ENCODE measurements at places on chromosomes 5 and 9.

DNA sequence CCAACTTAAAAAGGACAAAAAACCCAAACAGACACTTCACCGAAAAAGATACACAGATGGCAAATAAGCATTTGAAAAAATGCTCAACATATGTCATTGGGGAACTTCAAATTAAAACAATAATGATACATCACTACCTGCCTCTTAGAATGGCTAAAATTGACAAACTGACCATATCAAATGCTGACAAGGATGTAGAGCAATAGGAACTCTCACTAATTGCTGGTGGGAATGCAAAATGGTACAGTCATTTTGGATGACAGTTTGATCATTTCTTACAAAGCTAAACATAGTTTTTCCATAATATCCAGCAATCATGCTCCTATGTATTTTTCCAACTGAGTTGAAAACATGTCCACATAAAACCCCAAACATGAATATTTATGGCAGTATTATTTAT, 58.9 kb upstream of the RAPGEF6 start:
- no peak for DNase-seq

DNA sequence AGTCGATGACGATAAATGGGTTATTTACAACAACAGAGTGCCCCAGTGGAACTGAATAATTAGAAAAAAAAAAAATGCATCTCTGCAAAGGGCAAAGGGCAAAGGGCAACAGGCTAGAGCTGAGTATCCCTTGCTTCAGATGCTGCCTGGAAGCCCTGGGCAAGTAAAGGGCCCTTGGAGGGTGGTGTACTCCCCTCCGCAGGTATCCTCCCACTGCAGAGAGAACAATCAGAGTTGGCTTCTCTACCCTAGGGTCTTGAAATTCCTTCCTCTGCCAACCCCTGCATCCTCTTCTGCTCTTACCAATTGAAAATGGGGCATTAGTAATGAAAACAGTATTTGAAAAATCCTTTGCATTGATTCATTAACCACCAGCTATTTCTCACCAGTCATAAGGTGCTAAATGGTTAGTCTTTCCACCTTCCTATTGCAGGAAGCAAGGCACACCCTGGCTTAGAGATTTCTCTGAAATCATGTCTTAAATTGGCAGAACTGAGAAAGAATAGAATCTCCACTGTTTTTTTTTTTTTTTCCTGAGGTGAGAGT, 122.6 kb downstream of the SEMA6A start:
- no peak for DNase-seq

- peak; percentile 68 for DNase-seq
These were observed 3.7 kb downstream of the ECSCR start for GRCh38 chr5:139458580-139459407.

- no peak for DNase-seq
These were observed 139.7 kb upstream of the PITX1 start for GRCh38 chr5:135173662-135174290.

- DNase-seq: peak; percentile 77
These were observed 2.0 kb upstream of the APC start for GRCh38 chr5:112735702-112736101.

DNA sequence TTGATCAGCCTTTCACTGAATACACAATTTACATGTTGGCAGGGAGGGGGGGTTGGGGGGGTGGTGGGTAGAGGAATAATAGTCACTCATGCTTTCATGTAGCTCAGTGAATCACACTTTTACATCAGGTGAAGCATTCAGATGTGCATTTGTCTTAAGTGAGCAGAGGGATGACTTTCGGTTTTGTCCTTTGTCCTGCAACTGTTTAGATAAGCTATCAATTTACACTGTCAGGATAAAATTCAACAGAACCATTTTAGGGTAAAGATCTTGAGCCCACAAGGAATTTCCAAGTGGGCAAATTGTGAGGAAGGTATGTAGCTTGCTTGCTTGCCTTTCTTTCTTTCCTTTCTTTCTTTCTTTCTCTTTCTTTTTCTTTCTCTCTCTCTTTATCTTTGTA, 576.2 kb downstream of the MTRR start:
- no peak for DNase-seq

DNA sequence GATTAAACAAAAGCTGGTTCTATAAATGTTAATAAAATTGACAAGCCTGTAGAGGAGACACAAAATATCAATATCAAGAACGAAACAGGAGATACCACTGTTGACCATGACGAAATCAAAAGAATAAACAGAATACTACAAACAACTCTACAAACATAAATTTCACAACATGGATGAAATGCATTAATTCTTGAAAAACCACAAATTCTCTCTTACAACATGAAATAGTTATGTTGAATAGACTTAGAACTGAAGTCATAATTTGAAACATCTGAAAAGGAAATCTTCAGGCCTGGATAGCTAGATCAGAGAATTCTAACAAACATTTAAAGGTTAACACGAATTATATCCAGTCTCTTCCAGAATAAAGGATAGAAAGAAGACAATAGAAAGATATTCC, 6.9 kb upstream of the SPATA31C1 start:
- no peak for DNase-seq

DNA sequence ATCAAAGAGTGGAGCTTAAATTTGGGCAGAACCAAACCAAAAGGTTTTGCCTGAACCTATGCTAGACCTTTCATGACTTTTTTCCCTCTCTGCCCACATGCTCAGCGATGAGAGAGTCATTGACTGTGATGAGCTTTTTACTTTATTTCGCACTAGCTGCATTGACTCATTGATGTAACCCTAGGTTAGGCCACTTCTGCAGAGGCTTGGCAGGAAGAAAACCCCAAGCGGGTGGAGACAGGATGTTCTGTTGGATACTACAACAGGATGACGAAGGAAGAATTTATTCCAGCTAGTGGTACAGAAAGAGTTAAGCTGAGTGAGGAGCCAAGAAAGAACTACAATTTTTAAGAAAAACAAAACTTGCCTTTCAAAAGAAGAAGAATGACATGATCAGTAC, 18.4 kb downstream of the AGXT2 start:
- DNase-seq: no peak

- no peak for DNase-seq
These were observed 15.7 kb upstream of the CXCL14 start for GRCh38 chr5:135594416-135594960.

DNA sequence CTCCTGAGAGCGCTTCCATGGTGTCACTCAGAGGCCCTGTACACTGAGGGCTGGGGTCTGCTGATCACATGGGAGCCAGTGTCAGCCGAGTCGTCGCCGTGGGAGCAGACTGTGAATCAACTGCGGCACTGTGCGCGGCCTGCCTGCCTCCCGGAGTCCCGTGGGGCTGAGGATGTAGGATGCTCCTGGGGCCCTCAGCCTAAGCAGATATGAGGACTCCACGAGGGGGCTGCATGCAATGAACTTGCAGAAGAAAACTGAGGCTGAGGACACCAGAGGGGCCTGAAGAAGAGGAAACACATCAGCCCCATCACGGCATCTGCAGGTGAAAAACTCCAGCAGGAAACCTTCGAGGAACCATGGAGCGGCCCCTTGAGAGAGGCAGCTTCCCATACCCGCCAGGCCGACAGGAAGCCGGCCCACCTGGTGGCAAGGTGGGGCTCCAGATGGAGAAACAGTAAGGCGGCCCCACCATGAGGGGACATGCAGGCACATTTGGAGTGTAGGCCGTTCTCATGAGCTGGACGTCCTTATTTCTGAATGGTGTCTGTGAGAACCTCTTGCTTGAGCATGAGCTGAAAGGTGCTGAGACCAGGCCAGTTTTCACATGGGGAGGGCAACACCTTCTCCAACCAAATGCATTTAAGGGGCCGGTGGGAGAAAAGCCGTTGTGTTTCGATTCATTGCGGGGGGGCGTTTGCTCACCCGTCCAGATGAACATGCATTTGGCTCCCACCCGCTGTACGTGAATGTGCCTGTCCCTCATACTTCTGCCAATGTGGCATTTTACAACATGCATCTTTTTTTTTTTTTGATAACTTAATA, 35.2 kb upstream of the ADAMTS2 start:
- no peak for DNase-seq

GRCh38 chr9:124752967-124753366, 18.1 kb downstream of the NR6A1 start:
- DNase-seq: peak; percentile 54

- DNase-seq: no peak
These were observed 92.9 kb upstream of the PIK3R1 start for GRCh38 chr5:68122439-68123328.

DNA sequence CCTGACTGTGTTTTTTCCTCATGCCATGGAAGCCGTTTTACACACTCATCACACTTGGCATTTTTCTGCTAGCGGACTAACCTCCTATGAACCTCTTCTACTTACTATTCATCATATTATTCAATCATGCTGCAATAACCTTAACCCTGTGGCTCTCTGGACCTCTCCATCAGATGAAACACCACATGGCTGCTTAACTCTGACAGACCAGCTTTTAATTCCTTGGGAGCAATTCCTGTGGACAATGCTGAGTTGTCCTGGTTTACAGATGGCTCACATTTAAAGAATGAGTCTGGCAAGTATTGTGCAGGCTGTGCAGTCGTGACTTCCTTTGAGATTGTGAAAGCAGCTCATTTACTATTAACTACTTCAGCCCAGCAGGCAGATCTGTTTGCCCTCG, 9.0 kb downstream of the OR1J1 start:
- no peak for DNase-seq

DNA sequence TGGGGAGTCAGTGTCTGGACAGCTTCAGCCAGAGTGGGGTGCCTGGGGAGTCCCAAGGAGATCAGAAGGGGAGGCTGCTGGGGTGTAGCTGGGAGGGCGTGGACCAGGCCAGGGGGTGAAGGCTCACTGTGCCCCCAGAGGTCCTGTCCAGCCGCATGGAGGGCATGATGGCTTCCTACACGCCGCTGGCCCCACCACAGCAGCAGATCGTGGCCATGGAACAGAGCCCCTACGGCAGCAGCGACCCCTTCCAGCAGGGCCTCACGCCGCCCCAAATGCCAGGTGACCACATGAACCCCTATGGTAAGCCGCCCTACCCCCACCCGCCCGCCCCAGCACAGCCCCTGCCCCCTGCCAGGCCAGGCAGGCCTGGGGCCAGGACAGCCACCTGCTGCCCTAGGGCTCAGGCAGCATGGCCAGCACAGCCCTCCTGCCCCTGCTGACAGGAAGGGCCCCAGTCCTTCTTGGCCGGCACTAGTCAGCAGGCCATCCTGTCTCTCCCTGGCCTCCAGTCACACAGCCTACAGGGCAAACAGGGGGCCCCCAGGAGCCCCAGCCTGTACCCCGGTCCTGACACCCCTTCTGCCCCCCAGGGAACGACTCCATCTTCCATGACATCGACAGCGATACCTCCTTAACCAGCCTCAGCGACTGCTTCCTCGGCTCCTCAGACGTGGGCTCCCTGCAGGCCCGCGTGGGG, 82.1 kb downstream of the LMX1B start:
- DNase-seq: no peak

DNA sequence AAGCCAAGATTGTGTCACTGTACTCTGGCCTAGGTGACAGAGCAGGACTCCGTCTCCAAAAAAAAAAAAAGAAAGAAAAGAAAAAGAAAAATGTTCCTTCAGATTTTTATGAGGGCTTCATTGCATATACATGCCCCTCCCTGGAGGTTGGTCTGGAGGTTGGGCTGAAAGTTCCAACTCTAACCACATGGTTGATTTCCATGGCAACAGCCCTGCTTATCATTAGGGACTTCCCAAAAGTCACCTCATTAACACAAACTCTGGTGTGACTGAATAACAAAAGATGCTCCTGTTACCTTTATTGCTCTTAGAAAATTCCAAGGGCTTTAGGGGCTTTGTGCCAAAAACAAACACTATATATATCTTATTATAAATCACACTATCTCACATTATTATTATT, 113.8 kb downstream of the TMC1 start:
- no peak for DNase-seq

- no peak for DNase-seq
These were observed 161.9 kb upstream of the HMHB1 start for GRCh38 chr5:143649937-143650621.

DNA sequence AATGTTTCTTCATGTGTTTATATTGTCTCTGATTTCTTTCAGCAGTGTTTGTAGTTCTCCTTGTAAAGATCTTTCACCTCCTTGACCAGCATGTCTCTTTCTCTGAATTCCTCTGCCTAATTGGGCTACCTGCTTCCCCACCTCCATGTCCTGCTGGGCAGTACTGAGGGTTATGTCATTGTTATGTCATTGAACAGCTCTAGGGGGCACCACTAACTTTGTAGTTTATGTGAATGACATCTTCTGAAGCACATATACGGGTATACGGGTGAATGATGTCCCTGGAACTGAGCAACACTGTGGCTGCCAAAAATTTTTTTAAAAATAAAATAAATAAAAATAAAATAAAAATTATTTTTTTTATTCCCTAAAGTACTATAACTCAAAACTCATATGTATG, 16.9 kb upstream of the SNCAIP start:
- DNase-seq: peak; percentile 22

DNA sequence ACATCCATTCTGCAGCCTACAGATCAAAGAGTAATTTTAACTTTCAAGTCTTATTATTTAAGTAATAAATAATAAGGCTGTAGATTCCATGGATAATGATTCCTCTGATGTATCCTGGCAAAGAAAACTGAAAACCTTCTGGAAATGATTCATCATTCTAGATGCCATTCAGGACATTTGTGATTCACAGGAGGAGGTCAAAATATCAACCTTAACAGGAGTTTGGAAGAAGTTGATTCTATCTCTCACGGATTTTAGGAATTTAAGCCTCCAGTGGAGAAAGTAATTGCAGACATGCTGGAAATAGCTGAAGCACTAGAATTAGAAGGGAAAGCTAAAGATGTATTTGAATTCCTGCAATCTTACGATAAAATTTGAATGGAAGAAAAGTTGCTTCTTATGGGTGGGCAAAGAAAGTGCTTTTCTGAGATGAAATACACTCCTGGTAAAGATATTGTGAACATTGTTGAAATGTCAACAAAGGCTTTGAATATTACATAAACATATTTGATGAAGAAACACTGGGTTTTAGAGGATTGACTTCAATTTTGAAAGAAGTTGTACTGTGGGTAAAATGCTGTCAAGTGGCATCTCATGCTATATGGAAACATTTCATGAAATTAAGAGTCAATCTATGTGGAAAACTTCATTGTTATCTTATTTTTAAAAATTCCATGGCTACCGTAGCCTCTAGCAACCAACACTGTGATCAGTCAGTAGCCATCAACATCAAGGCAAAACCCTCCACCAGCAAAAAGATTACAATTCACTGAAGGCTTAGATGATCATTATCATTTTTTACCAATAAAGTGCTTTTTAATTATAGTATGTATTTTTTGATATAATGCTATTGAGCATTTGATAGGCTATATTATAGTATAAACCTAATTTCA, 1141.0 kb downstream of the CDH12 start:
- peak; percentile 16 for DNase-seq

DNA sequence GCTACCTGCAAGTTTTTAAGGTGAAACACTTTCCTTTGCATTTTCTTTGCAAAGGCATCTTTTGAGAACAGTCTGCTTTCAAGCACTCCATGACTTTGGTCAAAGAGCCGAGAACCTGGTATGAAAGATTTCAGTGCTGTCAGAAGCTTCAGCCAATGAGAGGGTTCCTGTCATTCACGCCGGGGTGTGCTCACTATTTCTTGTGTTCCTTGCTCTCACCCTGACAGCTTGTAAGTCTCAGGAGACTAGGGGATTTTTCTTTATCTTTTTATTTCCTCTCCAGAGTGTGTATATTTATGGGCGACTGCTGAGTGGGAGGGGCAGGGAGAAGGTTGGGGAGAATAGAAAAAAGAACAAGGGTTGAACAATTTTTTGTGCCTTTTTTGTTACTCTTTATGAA, 334.0 kb downstream of the PSAT1 start:
- DNase-seq: no peak
